ENCODE measurements at places on chromosomes 16 and 17.

DNA sequence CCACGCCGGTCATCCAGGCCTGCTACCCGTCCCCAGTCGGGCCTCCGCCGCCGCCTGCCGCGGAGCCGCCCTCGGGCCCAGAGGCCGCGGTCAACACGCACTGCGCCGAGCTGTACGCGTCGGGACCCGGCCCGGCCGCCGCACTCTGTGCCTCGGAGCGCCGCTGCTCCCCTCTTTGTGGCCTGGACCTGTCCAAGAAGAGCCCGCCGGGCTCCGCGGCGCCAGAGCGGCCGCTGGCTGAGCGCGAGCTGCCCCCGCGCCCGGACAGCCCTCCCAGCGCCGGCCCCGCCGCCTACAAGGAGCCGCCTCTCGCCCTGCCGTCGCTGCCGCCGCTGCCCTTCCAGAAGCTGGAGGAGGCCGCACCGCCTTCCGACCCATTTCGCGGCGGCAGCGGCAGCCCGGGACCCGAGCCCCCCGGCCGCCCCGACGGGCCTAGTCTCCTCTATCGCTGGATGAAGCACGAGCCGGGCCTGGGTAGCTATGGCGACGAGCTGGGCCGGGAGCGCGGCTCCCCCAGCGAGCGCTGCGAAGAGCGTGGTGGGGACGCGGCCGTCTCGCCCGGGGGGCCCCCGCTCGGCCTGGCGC, 2.4 kb downstream of the HIC1 start:
- no peak for DNase-seq

DNA sequence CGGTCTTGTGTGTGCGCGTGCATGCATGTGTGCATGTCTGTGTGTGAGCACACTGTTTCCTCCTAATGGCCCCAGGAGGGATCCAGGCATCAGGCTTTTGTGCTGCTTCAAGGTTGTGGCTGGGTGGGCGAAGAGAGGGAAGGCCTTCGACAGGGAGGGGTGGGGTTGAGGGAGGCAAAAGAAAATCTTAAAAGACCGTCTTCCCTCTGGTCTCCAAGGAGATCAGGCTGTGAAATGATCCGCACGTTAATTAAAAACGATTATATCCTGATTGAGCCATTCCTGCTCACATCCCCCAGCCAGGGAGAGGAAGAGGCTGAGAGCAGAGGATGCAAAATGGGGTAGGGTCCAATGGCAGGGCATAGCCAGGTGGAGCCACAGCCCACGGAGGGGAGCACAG, 46.9 kb downstream of the RAI1 start:
- no peak for DNase-seq

GRCh38 chr16:85146922-85147651, 34.8 kb upstream of the CIBAR2 start:
- no peak for DNase-seq

DNA sequence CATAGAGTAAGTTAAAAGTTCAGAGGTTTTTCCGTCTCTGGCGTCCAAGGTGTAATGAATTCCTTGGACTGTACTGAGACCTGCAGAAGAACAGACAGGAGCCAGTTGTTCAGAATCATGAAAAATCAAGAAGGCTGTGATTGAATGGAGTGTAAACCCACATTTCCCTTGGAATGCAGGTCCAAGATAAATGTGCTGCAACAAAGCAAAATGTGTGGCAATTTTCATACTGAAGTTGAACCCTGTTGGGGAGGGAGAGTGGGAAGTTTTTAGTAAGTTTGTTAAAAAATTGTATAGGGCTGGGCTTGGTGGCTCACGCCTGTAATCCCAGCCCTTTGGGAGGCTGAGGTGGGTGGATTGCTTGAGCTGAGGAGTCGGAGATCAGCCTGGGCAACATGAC, 21.4 kb downstream of the GGNBP2 start:
- no peak for DNase-seq

GRCh38 chr17:13024016-13024415, 6.2 kb upstream of the ELAC2 start:
- no peak for DNase-seq

Data from OCI-M1 (cell line).